Endodermal cell (in vitro differentiated cells): ENCODE measurements at places on chromosomes 12 and 14. TPM values are rescaled to one million over a fixed set of nuclear protein-coding genes. Genes with fewer than 3 reads are reported as not detected.

DNA sequence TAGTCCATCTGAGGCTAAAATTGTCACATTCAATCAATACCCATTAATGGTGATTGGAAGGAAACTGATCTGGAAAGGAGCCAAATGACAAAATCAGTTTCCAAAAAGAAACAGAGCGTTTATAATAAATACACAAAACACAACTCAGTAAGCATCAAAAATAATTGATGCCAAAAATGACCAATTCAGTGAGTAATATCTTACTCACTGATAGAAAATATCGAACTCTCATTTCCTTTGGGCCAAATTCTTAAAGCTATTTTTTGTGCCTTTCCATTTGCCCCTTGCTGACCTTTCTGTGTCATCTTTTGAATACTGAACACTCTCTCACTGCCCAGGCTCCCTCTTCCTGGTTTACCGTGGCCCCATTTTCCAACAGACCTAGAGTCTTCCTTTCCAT, 22.5 kb upstream of the ATP2B1 start:
- no peak for DNase-seq

DNA sequence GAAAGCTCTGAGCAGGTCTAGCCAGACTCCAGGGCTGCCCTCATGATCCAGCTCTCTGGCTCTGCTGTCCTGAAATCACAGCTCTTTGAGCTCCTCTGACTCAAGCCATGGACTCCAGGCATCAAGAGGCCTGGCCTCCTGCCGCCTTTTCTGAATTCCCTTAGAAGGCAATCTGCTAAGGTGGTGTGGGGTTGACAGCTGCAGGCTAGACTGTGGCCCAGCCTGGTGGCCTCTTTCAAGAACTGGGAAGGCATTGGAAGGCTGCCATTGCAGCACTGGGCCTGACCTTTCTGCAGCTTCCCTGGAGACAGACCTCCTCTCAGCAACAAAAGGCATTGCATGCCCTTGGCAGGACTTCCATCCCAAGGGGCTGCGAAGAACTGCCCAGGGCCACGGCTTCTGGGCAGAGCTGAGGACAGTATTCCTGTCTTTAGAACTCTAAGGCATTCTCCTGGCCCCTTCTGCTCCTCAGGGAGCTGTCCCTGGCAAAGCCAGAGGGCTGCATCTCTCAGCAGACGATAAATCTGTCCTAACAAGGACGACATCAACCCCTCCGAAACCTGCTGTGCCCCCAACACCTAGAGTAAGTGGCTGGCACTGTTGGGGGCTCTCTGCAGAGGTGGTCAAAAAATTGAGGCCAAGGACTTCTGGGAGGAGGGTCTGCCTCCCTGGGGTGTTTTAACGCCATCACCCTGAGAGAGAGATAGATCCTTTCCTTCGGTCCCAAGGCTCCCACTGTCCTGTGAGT, 115.6 kb downstream of the RBM19 start:
- no peak for DNase-seq

Gene CLEC2B
- not detected in 3 replicates for total RNA-seq

DNA sequence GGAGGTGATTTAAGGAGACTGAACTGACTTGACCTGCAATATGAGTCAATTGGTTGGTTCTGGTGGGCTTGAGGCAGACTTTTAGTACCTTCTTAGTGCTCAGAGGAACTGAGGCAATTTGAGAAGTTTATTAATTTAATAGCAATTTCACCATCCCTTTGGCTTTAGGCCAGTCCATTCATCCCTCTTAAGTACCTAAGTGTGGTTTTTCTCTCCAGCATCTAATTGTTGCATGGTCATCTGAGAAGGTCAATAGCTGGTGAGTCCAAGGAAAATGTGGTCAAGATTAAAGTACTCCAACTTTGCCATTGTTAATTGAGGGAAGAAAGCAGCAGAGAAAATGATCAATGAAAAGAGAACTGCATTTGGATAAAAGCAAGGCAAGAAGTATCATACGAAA, 115.4 kb upstream of the DYRK2 start:
- DNase-seq, result no peak
